A549 treated with RU486 at 1 μM for 4 hours (cell line): ENCODE measurements at places on chromosomes 11 and 22. TPM values are rescaled to one million over a fixed set of nuclear protein-coding genes. Genes with fewer than 3 reads are reported as not detected.

The ANO5 gene
- 0.89 to 1.8 TPM (median 1.7 TPM) in 5 replicates for total RNA-seq

The MAPK8IP2 gene
- 2.2 to 4.2 TPM (median 3.8 TPM) in 5 replicates for total RNA-seq

The GLYAT gene
- total RNA-seq: not detected in 5 replicates

The KCNJ4 gene
- total RNA-seq: 0.09 to 0.16 TPM (median 0.13 TPM) in 5 replicates

The CCDC88B gene
- total RNA-seq: 9.8 to 13.4 TPM (median 12.1 TPM) in 5 replicates

The VPREB3 gene
- total RNA-seq: 0.55 to 1.1 TPM (median 0.92 TPM) in 4 of 5 replicates, not detected in the other

The TSPAN4 gene
- 107 to 186 TPM (median 164 TPM) in 5 replicates for total RNA-seq

The ZNF202 gene
- total RNA-seq: 8.8 to 10.8 TPM (median 9.9 TPM) in 5 replicates

The KRTAP5-7 gene
- total RNA-seq: not detected in 5 replicates

The SLC22A8 gene
- not detected in 5 replicates for total RNA-seq

The PARVA gene
- total RNA-seq: 24.3 to 28.1 TPM (median 25.1 TPM) in 5 replicates

The OR51B4 gene
- not detected in 5 replicates for total RNA-seq

The KIF18A gene
- 7.5 to 18.1 TPM (median 16.2 TPM) in 5 replicates for total RNA-seq

The BIRC3 gene
- total RNA-seq: 18.3 to 32.2 TPM (median 27.0 TPM) in 5 replicates

The FXYD2 gene
- 14.3 to 23.4 TPM (median 14.8 TPM) in 5 replicates for total RNA-seq

The NUDT8 gene
- 7.1 to 14.7 TPM (median 12.2 TPM) in 5 replicates for total RNA-seq

The C11orf87 gene
- 0.02 to 0.03 TPM in 2 of 5 replicates, not detected in the others for total RNA-seq

The LGALS1 gene
- 1,192 to 1,348 TPM (median 1,281 TPM) in 5 replicates for total RNA-seq
